ENCODE measurements at places on chromosomes 2 and 18. TPM values are rescaled to one million over a fixed set of nuclear protein-coding genes. Genes with fewer than 3 reads are reported as not detected.
A peak's percentile ranks its signal among the peaks of the same experiment; 100 is the strongest.

GRCh38 chr2:222280795-222281194 lies 18.0 kb downstream of the PAX3 start:
- no peak for DNase-seq

- DNase-seq, result no peak
These were observed 28.5 kb upstream of the CEP68 start for GRCh38 chr2:65027616-65028244.

- peak; percentile 64 for DNase-seq
These were observed 21.0 kb upstream of the GPR75 start for GRCh38 chr2:53880756-53881155.

DNA sequence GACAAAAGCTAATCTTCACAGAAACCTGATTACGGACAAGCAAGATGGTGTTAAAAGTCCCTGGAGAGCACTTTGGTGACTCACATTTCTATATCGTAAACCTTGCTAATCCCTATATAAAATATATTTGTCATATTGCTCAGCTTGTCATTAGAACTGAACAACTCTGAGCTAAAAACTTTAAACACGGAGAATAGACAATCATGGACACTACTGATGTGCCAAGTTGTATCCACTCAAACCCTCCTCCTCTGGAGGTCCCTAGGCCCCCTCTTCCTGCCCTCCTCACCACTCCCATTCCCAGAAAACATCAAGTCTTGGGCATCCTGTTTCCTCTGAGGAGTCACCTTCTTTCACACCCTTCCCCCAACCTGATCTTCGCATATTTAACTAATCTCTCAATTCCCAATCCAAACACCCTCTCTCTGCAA lies 138.7 kb upstream of the PID1 start:
- DNase-seq, result peak; percentile 25

DNA sequence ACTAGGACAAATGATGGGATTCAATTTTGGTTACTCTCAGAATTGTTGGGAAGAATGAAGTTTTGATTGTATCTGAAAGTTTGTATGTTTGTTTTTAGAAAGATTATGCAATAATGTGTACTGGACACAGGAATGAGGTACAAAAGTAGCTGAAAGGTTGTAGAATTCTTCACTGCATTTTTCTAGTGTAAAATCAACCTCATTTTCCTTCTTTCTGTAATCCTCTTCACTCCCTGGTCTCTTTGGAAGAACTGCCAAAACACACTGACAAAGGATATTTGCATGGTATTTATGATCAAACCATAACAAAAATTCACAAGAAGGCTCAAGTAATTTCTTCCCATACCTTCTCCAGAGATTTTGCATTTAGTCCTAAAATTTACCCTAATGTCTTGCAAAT lies 110.7 kb downstream of the ZEB2 start:
- no peak for DNase-seq

The NEMP2 gene
- 7.6 TPM for total RNA-seq

DNA sequence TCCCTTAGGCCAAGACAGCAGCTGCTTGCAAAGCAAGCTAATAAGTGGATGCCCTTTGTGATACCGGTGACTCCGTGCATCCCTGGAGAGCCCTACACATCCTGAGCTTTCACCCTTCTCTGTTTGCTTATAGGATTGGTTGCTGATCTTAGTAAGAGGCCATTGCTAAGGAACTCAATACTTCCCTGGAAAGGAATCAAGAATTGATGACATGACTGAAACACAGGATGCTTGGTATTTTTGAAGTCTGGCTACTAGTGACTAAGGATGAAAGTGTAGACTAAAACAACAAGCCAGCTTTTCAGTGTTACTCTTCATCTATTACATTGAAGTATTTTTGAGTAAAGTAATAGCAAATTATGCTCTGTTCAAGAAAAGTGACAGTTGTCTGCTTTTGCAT lies 123.0 kb upstream of the SERPINE2 start:
- DNase-seq, result peak; percentile 59

GRCh38 chr2:108786354-108787215 lies at the start of gene CCDC138:
Gene CCDC138, plus strand, starts transcription at chr2:108786771. Its CDS starts 52 bp downstream, at chr2:108786823.
- peak; percentile 88 for DNase-seq

The MROH2A gene
- total RNA-seq, result not detected

GRCh38 chr2:5007596-5007995 lies 684.6 kb upstream of the SOX11 start:
- peak; percentile 60 for DNase-seq

DNA sequence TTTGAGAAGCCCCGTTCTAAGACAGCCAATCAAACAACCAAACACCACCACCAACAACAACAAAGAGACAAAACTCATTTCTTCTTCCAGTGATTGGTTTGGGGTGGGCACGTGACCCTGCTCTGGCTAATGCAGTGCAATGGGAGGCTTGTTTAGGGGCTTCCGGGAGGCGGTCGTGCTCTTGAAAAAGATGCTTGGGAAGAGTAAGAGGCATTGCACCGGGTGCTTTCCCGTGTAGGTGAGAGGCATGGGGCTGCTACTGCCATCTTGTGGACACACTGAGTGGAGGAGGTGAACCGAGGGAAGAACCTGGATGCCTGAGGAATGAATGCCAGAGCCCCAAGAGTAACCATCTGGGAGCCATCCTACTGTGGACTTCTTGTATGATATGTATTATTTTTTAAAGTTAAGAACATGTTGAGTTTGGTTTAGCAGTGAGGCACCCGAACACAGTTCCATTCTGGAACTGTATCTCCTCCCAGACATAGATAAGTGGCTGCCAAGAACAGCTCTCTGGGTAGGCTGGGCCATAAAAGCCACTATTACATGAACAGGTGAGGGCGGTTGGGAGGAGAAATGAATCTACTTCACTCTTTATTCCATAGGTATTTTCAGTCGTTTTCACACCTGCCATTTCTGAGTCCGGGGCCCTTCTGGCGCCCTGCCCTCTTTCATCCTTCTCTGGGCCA lies 19.1 kb upstream of the ARHGAP25 start:
- peak; percentile 62 for DNase-seq

DNA sequence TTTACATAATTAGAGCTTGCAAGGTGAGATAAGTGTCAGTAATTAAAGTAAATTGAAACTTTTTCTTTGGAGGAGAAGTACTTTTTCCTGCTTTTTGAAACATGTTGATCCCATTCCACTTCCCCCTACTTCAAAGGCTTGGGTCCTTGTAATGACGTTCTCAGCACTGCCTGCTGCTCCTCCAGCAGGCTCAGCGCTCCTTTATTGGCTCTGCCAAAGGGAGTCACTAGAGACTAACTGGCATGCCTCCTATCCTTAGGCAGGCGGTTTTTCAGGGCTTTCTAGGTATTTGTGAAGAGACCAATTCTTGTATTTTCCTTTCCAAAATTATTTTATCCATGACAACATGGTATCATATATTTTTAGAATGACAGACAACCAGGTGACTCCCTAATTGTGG lies 43.9 kb upstream of the ACADL start:
- no peak for DNase-seq

The SERPINB12 gene
- total RNA-seq, result not detected

GRCh38 chr2:218465987-218466633 lies 47.2 kb downstream of the VIL1 start:
- DNase-seq, result peak; percentile 25

The VAMP5 gene
- not detected for total RNA-seq

The GPBAR1 gene
- not detected for total RNA-seq

The HOXD1 gene
- total RNA-seq, result not detected

The PSMA8 gene
- not detected for total RNA-seq

- no peak for DNase-seq
These were observed 8.4 kb upstream of the AGBL5 start for GRCh38 chr2:27042985-27043634.

- DNase-seq, result peak; percentile 69
These were observed 27.5 kb upstream of the BZW1 start for GRCh38 chr2:200784215-200784614.

- peak; percentile 34 for DNase-seq
These were observed 1.2 kb downstream of the PTPN4 start for GRCh38 chr2:119760956-119761275.

The EHD3 gene
- 17.5 TPM for total RNA-seq

DNA sequence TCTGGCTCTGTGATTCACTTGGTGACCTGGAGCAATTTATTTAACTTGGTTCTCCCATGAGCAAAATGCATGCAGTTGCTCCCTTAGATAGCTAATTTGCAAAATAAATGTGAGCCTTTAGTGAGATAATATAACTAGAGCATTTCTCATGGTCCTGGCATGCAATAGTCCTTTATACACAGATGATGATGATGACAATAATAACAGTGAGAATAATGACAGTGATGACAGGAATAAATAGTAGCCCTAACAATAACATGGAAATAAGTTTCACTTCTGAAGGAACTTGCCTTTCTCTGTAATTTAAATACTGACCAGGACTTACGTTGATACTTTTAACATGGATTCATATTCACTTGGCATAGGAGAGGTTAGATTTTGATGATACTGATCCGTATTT lies 49.2 kb downstream of the LPIN1 start:
- no peak for DNase-seq

GRCh38 chr2:31414601-31415241 lies at the start of gene XDH:
Gene XDH, minus strand, starts transcription at chr2:31414742. Its CDS starts 76 bp downstream, at chr2:31414666.
- no peak for DNase-seq

The TUBA4B gene
- total RNA-seq, result not detected

DNA sequence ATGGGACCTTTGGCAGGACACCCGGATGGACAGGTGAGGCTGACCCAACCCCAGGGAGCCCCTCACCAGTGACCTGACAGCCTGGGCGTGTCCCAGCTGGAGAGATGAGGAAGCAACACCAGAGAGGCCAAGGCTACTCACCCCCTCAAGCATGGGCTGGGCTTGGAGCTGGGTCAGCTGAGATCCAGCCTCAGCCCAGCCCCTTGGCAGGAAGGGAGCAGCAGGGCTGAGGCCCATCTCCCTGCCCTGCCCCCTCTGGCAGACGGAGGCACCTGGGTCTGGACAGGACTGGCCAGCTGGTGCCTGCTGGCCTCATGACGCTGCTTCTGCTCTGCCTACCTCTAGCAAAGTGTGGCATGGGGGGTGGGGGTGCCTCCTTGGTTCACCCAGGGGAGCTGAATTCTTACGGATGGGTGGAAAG lies 37.8 kb downstream of the HS6ST1 start:
- no peak for DNase-seq

The LIPG gene
- total RNA-seq, result 0.43 TPM

GRCh38 chr2:120922571-120923332 lies 187.1 kb downstream of the GLI2 start:
- DNase-seq, result no peak
